ENCODE measurements at places on chromosomes 2 and 18.

GRCh38 chr2:228644199-228644598, 462.7 kb upstream of the SPHKAP start:
- no peak for DNase-seq

DNA sequence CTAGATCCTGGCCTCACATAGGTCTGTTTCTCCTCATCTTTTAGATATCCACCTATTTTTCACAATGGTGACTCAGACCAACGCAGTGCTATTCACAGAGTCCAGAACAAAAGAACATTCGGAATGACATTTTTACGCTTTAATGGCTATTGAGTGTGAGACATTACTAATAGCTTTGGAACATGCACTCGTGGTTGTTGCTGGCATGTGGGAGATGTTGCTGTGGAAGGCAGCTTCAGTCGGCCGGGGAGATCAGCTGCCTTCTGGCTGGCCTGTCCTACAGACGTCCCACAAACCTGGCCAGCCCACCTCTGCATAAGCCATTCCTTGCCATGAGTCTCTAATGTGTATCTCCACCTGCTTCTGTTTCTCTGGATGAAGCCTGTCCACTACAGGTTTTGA, 3.4 kb downstream of the MBP start:
- no peak for DNase-seq

DNA sequence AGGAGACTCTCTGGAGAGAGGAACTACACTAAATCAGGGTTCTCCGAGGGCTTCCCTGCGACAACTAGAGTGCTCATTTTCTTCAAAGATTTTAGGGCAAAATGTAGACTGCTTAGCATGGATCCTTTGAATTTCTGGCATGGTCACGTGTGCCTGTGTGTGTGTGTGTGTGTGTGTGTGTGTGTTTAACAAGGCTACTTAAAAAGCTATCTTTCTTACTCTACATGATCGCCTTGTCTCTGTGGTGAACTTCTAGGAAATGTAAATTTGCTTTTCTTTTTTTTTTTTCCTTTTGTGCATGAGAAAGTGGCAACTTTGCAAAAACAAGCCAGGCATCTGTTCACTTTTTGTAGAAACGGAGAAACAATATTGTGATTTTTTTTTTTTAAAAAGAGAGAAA, 43.9 kb downstream of the SOX11 start:
- DNase-seq, result no peak

DNA sequence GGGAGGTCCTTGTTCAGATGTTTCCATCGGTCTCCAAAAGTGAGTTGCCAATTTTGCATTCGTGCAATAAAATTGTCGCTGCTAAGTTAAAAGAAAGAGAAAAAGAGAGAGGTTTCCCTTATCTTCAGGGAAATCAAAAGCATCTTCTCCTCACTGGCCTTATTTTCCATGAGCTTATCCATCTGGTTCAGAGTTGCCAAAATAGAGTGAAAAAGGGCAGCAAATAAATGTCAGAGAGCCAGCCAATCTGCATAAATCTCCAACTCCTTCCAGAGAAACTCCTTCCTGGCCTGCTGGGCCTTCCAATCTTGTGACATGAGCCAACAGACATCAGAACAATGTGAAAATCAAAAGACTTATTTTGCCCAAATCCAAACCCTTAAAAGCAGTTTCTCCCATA, 28.4 kb downstream of the PAX3 start:
- no peak for DNase-seq

DNA sequence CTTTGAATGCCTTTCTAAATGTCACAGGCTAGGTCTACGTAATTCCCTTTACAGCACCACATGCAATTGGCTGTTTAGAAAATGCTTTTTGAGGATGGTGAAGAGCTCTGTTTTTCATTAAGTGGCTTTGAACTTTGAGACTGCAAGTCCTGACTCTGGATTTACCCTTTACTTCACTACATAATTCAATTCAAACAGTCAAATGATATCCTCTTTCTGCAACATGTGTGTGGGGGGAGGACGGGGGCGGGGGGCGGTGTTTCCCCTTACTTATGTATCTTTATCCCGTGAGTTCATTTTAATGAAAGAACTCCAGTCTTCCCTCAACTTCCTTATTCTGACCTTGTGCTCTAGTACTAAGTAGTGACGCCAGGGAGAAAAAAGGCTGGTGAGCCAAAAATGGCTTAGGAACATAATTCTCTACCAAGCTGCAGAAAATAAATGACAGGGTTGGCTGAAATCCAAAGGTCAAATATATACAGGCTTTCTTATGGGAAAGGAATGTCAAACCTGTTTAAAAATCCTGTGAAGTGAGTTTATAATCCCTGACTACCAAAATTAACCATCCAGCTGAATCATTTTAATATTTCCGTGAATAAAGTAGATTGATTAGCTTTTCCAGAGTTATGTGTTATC, 119.6 kb downstream of the SLC8A1 start:
- DNase-seq, result no peak

GRCh38 chr2:128314348-128315121, 4.1 kb downstream of the HS6ST1 start:
- DNase-seq, result no peak

- DNase-seq, result no peak
Measured at GRCh38 chr2:224781400-224781799, 65.2 kb upstream of the CCDC195 start.

GRCh38 chr2:26510344-26510973, 32.5 kb upstream of the OTOF start:
- no peak for DNase-seq

DNA sequence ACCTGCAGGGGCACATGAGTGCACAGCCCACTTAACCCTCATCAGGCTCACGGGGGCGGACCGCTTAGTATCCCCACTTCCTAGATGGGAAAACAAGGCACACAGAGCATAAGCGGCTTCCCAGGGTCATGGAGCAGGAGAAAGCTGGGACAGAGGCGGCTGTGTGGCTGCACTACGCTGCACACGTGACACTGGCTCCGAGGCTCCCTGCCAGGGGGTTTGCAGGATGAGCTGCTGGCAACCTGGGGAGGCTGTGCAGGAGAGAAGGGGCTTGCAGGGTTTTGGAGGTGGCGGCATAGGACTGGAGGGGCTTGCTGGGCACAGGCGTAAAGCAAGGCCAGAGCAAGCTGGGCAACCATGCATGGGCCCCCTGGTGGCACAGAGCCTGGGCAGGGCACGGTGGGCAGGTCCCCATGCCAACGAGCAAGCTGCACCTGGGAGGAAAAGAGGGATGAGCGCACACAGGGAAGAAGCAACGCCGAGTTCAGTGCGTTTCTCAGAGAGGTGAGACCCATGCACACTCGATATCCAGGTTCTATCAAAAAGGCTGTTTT, 268.6 kb downstream of the HDAC4 start:
- DNase-seq, result no peak

DNA sequence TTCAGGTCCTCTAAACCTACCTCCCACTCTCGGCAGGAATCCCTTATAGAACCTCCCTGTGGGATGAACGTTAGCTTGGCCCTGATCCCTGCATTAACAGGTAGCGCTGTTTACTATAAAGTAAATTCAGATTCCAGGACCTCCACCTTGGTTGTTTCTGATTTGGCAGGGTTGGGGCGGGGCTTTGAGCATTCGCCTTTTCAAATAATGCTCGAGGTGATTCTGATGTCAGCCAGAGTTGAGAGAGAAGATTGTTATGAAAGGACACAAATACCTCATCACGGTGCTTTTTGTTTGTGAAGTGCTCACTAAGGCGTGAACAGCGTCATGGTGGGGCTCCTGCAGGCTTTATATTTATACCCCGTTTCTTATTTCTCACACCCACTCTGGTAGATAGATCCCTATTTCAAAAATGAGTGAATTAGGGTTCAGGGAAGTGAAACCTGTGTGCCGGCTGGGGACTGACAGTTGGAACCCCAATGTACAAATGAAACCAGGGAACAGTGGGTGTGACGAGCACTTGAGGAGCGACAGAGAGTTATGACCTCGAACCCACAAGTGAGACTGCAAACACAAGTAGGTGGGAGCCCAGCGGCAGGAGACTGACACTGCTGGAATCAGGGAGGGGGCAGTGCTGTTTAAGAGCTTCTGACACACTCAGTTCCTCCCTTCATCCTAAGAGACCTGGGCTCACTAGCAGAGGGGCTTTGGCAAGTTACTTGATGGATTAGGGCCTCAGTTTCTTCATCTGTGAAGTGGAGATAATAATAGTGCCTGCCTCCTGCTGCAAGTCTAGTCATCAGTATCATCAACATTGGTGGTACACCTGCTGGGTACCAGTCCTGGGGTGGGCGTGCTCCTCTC, 14.2 kb upstream of the CXCR4 start:
- peak; percentile 32 for DNase-seq

DNA sequence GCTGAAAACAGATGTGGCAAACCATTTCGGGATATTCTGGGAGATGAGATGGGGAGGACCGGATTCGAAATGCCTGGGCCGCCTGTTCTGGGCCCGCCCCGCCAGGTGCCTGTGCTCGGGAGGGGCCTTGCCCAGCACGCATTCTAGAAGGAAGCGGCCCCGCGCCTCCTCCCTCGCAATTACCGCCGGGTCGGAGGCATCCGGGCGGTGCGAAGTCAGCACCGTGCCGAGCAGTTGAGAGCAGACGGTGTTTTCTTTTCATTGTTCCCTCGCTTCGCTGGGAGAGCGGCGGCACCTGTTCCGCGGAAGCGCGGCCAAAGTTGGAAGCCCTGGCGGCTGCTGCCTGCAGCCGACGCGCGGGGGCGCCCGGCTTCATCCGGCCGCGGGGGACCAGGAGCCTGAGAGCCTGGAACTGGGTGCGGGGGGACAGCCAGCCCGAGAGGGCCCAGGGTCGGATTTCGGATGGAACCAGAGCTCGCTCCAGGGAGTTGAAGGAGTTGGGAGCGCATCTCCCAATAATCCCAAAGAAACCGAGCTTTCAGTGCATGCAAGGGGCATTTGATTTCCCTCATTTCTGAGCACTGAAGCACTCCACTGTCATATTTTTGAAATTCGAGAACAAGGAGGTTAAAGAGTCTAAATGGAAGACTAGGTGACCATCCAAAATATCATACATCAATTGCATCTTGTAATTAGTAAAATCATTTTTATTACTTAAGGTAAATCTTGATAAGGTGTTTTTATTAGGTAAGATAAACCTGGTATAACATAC, 241.8 kb upstream of the RAB12 start:
- no peak for DNase-seq

DNA sequence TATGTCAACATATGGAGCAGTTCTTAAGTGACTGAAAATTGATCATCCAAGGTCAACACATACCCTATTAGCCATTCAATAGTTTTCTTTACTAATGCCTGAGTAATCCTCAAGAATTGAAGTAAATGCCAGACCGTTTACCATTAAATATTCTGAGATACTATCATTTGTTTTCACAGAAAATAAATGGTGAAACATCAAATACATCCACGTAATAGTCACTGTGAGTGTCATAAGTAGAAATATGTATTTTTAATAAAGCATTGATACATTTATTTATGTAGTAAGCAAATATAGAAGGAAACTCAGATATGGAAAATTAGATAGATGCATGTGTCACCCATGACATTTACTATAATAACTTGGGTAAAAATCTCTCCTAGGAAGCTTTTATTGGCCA, 927.8 kb upstream of the NRXN1 start:
- no peak for DNase-seq

GRCh38 chr2:108460345-108461037, 11.5 kb downstream of the GCC2 start:
- no peak for DNase-seq

DNA sequence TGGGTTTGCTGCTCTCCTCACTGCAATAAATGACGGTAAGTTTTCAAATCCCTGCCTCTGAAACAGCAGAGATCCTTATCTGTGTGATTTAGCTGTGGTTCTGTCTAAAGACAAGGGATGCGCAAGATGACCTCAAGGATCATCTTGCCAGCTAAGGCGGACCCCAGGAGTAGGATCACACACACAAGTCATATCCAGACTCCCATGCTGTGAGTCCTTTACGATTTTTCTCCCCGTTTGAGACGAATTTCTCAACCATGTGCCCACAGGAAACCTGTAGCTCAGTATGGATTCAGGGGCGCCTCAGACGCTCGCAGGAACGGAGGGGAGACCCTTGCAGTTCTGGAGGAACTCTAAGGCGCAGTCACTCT, 11.1 kb upstream of the DCTN1 start:
- no peak for DNase-seq

- no peak for DNase-seq
Measured at GRCh38 chr18:905307-905947, 756 bp downstream of the ADCYAP1 start.

DNA sequence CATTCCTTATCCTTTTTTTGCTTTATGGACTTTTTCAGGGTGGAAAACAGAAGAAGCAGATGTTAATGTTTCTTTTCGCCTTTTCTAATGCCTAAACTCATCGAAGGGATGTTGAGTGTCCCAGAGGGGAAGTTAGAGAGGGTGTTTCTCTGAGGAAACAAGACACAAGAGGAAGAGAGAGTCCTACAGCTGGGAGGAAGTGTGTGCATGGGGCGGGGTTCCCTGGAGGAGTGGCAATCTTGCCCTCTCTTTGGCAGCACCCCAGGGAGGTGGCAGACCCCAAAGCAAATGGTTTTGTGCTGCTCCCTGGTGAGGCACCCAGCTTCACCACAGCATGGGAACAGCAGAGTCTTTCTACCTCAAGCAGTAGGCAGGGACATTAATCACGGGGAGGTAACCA, 377.6 kb downstream of the RND3 start:
- DNase-seq, result no peak

DNA sequence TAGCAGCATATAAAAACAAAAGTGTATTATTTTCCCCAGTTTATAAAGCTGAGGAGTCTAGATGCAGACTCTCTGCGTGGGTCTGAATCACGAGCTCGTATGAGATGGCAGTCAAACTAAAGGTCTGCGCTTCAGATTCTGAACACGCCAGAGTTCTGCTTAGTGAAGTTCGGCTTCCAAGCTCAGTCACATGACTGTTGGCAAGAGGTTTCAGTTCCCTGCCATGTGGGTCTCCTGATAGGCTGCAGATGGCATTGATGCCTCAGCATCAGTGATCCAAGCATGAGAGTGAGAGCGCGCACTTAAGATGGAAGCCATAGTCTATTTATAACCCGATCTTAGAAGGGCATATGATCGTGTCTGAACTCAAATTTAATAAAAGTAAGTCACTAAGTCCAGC, 242.8 kb upstream of the DOK6 start:
- no peak for DNase-seq

DNA sequence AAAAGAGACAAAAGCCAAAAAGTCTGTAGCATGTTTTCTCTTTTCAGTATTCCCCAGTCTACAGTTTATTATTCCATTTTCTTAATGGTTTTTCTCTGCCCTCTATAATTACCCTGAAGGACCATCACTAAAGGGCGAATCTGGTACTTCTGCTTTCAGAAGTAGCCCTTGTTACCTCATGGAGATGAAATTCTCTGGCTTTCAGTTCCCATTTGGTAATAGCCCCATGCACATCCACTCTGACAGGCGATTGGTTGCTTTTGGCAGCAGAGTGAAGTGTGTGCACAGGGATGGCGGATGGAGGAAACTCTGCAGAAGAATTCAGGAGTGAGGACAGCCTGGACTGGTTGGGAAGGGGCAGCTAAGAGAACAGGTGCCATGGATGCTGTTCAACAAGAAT, 66.3 kb upstream of the NABP1 start:
- no peak for DNase-seq

DNA sequence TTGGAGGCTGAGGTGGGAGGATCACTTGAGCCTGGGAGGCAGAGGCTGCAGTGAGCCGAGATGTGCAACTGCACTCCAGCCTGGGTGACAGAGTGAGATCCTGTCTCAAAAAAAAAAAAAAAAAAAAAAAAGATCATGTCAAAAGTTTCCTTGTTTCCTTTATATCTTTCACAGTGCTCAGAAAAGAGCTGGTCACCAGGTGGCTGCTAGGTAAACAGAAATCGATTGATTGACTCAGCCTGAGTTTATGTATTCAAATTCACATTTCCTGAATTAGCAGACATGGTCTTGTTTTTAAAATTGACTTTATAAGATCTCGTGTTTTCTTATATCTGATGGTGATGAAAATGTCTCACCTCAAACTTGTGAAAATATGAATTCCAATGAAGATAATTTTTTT, 261.8 kb upstream of the FANCL start:
- DNase-seq, result no peak

Measured in stimulated activated CD8-positive, alpha-beta memory T cell treated with anti-CD3 and anti-CD28 coated beads, Interleukin-2, amount 100 ng/mL, for 48 hours (primary cell).